ENCODE measurements at places on chromosomes 2 and 18. TPM values are rescaled to one million over a fixed set of nuclear protein-coding genes. Genes with fewer than 3 reads are reported as not detected.

Gene CDH7
- 2.7 TPM for total RNA-seq

Gene ALLC
- total RNA-seq: not detected

Gene AKAIN1
- 2.5 TPM for total RNA-seq

Gene SGPP2
- 1.2 TPM for total RNA-seq

Gene CPLX4
- total RNA-seq: under 0.01 TPM

Gene FBXO36
- 3.9 TPM for total RNA-seq

Gene KCNJ3
- 12.5 TPM for total RNA-seq

Gene CRYGC
- total RNA-seq: not detected

Gene SIX2
- 0.25 TPM for total RNA-seq

Gene CKAP2L
- total RNA-seq: 3.2 TPM

Gene KCNG2
- 0.25 TPM for total RNA-seq

Gene LHCGR
- 0.74 TPM for total RNA-seq

Gene NTSR2
- total RNA-seq: 0.25 TPM

Gene CHRNG
- not detected for total RNA-seq

Gene SCYGR4
- not detected for total RNA-seq

Gene PPP1R1C
- total RNA-seq: 0.49 TPM

Gene ANAPC1
- 66.9 TPM for total RNA-seq

Gene MSTN
- total RNA-seq: 2.5 TPM

Gene IL18R1
- not detected for total RNA-seq

Gene ZC3H6
- 24.8 TPM for total RNA-seq

Gene OR6B2
- not detected for total RNA-seq

Gene RBM44
- 3.4 TPM for total RNA-seq

Gene PROM2
- 0.98 TPM for total RNA-seq

Gene TEX44
- not detected for total RNA-seq

Gene LIMS4
- 0.25 TPM for total RNA-seq

Gene TUBB8B
- total RNA-seq: not detected

Gene SLC8A1
- total RNA-seq: 109 TPM

Gene PROKR1
- total RNA-seq: 0.25 TPM

Gene GYPC
- total RNA-seq: 6.9 TPM

Gene GPC1
- total RNA-seq: 37.4 TPM

Gene DUSP2
- 4.2 TPM for total RNA-seq

Gene METTL5
- 29.7 TPM for total RNA-seq

Gene TMEM87B
- 6.1 TPM for total RNA-seq

Gene DSG2
- 3.2 TPM for total RNA-seq

Gene BIRC6
- 193 TPM for total RNA-seq

Gene VWA3B
- 0.98 TPM for total RNA-seq

Gene CPO
- not detected for total RNA-seq

Gene SULT6B1
- not detected for total RNA-seq

Gene NYAP2
- 12.5 TPM for total RNA-seq

Gene DNAJC5G
- total RNA-seq: not detected

Gene FBXO15
- 2.2 TPM for total RNA-seq

Gene HK2
- 3.0 TPM for total RNA-seq

Gene ASIC4
- 3.4 TPM for total RNA-seq

Data from temporal lobe (tissue), 4 donors.